ENCODE measurements at places on chromosomes 5 and 9. TPM values are rescaled to one million over a fixed set of nuclear protein-coding genes. Genes with fewer than 3 reads are reported as not detected.

Gene SPAAR
- total RNA-seq, result not detected

Gene ANXA2R
- 40.4 TPM for total RNA-seq

DNA sequence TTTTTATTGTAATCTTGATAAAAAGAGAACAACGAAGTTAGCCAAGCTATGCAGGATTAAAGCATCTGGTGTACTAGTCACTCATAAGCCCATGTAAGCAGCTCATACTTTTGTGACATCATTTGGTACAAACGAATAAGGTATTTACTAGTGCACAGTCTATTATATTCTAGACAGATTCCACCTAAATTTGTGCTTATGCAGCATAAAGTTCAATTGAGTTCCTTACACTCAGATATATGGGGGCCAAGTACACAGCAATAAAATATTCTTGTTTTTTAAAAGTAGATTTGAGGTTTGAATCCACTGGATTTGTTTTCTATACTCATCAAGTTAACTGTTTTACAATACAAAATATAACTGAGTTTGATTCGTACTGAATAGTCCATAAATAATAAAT, 1621.2 kb downstream of the MAT2B start:
- no peak for DNase-seq
- no peaks in the 10 kb centered on the region for H3K36me3 ChIP-seq
- H3K4me1 ChIP-seq, result no peaks in the 10 kb centered on the region
- H3K4me3 ChIP-seq, result no peak overlapping the region
- no peak overlapping the region for H3K27ac ChIP-seq

DNA sequence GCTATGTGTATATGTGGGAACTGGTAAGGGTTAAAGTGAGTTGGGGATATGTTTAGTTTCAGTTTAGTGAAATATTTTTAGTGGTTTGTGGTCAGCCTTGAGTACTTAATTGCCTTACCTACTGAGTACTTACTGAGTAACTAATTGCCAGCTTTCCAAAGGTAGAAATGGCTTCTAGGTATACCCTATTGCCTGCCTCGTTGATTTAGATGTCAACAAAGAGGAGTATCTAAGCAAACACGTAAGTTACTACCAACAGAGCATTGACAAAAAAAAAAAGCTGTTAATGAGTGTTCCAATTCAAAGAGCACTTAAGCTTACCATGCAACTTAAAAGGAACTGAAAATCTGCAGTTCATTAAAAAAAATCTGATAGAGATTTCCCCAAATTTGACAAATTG, 8.8 kb downstream of the ATP10B start:
- H3K4me3 ChIP-seq, result no peak overlapping the region
- H3K4me1 ChIP-seq, result no peaks in the 10 kb centered on the region
- no peak overlapping the region for H3K27ac ChIP-seq
- DNase-seq, result no peak
- no peaks in the 10 kb centered on the region for H3K36me3 ChIP-seq
- H3K27me3 ChIP-seq, result no peaks in the 10 kb centered on the region

DNA sequence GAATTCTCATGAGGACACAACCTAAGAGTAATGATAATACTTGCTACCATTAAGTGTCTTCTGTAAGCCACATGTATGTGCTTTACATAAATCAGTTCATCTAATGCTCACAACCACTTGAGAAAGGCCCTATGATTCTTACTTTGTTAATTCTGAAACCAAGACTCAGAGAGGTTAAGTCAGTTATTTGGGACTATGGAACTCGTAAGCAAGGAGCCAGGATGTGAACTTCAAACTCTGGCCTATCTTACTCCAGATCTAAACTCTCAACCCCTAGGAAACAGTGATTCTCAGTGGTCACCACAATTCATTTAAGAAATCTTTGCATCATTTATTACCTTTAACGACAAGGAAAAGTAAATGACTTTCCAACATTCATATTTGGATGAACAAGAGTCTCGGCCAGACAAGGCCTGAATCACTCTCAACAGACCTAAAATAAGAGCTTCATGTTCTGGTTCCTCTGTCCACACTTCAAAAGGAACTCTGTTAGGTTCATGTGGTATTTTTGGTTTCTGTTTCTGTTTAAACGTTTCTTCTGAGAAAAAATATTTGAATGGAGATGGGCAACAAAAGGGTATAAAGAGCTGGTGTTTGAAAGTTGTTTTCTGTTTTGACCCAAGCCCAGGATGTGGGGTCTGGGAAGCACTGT, 104.8 kb downstream of the LPAR1 start:
- no peaks in the 10 kb centered on the region for H3K4me1 ChIP-seq
- no peaks in the 10 kb centered on the region for H3K27me3 ChIP-seq
- no peak for DNase-seq
- H3K4me3 ChIP-seq, result no peak overlapping the region
- no peaks in the 10 kb centered on the region for H3K36me3 ChIP-seq
- H3K27ac ChIP-seq, result no peak overlapping the region
